ENCODE measurements at places on chromosomes 1 and 21. TPM values are rescaled to one million over a fixed set of nuclear protein-coding genes. Genes with fewer than 3 reads are reported as not detected.

DNA sequence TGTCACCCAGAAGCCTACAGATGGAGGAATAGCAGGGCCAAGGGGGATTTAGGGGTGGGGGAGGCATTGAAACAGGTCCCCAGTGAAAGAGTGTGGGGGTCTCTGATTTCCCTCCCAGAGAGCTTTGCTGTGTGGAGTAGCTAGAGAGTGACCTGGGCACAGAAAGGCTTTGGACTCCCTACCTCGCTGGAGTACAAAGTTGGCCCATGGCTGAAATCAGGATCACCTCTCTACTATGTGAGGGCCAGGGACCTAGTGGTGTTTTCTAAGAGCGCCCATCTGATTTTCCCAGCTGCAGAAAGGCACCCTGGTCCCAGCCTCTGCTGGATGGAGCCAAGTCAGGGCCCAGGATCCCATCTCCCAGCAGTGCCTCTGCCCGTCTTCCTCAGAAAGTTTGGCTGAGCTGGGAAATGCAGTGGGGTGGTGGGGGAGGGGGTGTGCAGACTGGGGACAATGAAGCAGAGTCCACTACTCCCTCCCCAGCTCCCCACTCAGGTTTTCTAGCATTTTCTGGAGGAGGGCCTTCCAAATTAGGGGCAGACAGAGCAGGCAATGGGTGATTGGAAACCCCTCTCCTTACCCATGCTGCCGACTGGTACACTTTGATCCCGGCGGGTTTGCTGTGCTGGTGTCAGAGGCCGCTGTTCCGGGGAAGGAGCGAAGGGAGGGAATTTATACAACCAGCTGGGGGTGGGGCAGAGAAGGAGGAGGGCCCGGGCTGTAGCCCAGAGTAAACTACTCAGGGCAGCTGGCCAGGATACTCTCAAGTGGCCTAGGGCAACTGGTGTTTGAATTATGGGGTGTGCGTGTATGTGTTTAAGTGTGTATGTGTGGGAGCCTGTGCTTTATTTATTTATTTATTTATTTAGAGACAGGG is at the start of gene SELENBP1:
TSS of gene SELENBP1 (minus strand) at position 648 of the 877 bp plus-strand sequence. CDS start at position 584, 64 bp downstream.
- DNase-seq = peak; percentile 72

TCHHL1 gene
- not detected for polyA plus RNA-seq

DNA sequence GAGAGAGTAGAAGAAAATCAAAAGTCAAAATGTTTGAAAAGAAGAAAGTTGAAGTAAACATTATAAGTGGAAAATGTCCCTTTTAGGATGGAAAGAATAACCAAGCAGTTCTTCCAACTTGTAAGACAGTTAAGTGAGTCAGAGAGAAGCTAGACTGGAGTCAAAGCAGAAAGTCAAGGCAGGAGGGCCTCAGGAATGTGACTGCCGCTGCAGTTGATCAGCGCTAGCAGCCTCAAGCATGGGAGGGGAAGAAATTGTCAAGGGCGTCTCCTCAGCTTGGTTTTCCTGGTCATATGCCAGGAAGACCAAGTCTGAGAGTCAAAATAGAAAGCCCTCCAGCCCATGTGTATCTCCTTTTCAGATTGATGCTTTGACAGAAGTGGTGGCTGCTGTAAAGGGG is 23.2 kb downstream of the HAO2 start:
- DNase-seq = no peak

SPATA46 gene
- polyA plus RNA-seq = 0.45 TPM

GRCh38 chr1:184532199-184532598 is 145.4 kb downstream of the C1orf21 start:
- DNase-seq = no peak

- no peak for DNase-seq
These were observed 35.7 kb upstream of the GPR88 start for GRCh38 chr1:100502052-100502792.

MMEL1 gene
- polyA plus RNA-seq = 2.8 TPM

OLIG2 gene
- 0.13 TPM for polyA plus RNA-seq

TBX19 gene
- polyA plus RNA-seq = 2.1 TPM

GRCh38 chr1:186078245-186078644 is 296.8 kb downstream of the TPR start:
- no peak for DNase-seq

HES4 gene
- 39.7 TPM for polyA plus RNA-seq

DNA sequence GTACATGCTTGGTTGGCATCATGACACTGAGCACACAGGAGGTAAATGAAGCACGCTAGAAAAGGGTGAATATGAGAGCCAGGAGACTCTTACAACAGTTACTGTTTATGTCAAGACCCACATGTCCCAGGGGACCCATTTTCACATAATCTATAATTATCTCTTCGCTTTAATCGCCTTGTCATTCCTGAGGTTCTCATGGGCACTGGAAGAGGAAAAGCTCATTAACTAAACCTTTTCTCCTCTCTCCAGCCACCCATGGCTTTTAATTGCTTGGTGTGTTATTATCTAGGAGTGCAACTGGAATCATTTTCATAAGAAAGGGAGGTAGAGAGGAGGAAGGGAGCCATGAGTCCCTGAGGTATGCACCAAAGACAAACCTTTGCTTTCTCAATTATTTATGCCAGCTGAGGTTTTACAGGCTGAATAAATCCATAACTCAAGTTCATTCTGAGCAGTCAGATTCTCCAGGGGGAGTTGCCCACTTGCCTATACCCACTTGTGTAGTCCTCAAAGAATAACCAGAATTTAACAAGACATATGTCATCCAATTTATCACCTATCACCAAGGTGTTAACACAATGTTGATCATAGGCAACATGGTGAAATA is 77.4 kb downstream of the ACBD6 start:
- no peak for DNase-seq

DNA sequence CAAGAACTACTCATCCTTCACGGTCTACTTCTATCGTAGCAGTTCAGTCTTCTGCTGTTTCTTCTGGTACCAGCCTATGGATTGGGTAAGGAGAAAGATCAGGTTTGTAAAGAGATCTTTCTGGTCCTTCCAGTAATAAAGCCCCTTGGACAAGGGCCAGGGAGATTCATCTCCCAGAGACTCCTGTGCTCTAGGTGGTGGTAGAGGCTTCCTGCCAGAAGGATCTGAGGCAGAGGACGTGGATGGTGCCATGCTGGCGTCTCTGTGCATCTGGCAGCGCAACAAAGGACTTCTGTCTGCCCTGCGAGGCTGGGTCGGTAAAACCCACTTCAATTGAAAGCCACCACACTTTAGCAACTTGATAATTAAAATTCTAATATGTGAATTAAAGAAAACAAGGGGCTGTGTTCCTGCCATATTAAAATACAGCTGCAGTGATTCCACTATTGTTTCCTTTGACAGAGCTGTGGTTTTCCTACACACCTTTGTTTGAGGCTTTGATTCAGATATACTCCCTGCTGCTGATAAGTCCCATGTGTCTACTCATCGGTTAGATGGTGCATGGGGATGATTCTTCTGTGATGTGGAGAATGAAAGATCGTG is 73.6 kb downstream of the ROR1 start:
- DNase-seq = no peak

DNA sequence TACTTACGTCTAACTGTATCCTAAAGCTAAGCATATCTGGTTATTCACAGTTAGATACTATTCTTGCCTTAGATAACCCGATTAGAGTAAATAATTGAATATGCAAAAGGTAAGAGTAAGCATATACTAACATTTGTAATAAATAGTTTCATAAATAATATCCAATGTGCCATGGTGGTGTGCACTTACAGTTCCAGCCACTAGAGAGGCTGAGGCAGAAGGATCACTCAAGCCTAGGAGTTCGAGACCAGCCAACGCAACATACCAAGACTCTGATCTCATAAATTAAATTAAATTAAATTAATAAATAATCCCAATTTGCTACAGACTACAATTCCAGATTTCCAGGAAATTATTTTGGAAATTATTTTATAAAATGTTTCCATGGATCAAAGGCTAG is 12.2 kb downstream of the ARID4B start:
- DNase-seq = no peak

Data from renal cortex interstitium (tissue), 15 donors.